ENCODE measurements at places on chromosomes 12 and 14.

- no peak for DNase-seq
These were observed 12.1 kb downstream of the SLC7A8 start for GRCh38 chr14:23171222-23171975.

DNA sequence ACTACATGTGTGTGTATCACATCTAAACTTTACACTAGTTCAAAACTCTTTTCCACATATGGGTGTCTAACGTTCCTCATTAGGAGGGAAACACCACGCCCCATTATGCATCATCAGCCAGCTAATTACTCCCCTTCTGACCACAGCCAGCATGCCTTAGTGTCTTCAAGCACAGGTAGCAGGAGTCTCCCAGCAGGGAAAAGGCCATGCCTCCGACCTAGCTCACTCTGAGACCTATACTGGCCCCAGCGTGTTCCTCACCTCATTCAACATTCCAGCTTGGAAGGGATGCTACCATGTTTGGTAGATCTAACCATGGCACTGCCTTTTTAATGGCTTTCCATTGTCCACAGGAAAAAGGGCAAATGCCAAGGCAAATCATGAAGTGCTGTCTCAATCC is 66.1 kb upstream of the PRB2 start:
- no peak for DNase-seq

DNA sequence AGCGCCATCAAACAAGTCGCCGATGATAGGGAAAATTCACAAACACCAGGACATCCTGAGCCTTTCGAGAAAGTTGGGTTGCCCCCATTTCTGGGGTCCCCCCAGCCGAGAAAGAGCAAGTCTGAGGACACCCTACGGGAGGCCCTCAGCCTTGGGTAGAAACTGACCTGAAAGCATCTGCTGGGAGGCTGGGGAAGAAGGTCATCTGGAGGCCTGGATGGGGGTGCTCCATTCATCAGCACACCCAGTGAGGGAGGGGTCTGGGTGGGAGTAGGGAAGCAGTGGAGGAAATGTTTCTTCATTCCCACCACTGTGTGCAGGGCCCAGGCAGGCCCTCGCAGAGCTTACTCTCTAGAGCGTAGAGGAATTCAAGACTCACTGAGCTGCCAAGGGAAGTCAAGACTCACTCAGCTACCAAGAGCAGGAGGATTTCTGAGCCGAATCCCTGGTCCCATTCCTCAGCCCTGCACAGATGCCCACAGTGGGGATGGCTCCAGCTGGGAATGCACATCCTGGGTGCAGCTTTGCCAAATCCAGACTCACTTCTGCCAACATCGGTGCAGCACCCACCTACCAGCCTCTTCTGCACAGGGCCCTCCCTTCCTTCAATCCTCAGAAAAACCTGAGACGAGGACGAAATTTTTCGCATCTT is 38.1 kb downstream of the DIO3 start:
- no peak for DNase-seq

GRCh38 chr12:116561181-116561821 is 2.1 kb downstream of the MAP1LC3B2 start:
- DNase-seq, result no peak

DNA sequence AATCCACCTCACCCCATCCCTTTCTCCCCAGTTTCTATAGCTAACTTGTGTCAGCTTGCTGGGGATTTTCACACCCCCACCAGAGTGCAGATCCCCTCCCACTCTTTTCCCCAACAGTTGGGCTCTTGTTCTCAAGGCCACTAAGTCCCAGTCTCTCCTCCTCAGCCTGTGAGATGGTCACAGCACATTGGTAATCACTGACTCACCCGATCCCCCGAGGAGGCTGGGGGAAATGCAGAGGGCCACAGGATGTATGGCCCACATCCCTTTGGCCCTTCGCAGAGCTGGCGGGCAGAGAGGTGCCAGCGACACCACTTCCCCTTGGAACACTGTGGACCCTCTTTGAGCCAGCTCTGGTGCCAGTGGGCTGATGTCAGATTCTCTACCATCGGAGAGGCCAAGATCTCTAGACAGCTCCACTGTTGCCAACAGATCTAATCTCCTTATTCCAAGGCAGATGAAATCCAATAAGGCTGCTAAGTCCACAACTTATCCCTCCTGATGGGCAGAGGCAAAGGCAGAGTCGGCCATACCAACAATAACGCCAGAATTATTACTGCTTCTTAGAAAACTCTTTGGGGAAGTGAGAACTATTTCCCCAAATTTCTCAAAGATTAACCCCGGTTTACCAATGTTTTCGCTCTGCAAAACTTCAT is 1.6 kb downstream of the FMNL3 start:
- peak; percentile 55 for DNase-seq

- DNase-seq, result no peak
These were observed 13.1 kb downstream of the ULK1 start for GRCh38 chr12:131907379-131908091.

GRCh38 chr12:132143336-132144071 is 615 bp downstream of the DDX51 start:
- DNase-seq, result no peak

DNA sequence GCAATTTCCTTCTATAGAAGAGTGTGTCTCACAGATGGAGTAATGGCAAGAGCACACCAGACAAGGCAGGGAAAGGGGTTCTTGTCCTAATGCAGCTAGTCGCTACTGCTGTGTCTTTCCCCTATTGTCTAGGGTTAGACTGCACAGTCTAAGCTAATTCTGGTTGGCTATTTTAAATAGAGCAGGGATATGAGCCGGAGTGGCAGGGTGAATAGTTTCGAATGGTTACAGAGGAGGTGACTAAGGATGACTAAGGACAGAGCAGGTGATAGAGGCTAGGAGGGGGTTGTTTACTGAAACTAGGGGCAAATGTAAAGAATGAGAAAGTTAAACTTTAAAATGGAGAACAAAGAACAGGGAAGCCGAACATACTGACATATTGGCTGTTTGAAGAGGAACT is 25.6 kb upstream of the CPNE8 start:
- DNase-seq, result no peak

- no peak for DNase-seq
These were observed 102.5 kb upstream of the GPHB5 start for GRCh38 chr14:63421226-63421625.

DNA sequence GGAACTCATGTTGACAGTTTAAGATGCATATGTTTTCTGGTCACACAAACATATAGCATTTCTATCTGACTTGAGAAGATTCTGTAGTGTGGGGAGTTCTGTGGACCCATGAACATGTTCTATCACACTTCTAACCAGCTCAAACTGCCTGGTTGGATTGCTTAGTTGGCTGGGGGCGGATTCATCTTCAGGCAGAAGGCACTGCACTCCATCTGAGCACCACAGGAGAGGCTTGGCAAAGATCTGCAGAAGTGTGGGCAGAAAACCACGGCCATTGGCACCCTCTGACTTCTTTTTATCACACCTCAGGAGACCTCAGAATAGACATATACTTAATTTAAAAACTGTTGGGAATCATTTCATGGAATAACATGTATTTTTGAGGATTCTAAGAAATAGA is 68.5 kb downstream of the LIN7A start:
- no peak for DNase-seq
